C1 segment of cervical spinal cord (tissue), 14 donors: ENCODE measurements at places on chromosomes 1 and 21.

DNA sequence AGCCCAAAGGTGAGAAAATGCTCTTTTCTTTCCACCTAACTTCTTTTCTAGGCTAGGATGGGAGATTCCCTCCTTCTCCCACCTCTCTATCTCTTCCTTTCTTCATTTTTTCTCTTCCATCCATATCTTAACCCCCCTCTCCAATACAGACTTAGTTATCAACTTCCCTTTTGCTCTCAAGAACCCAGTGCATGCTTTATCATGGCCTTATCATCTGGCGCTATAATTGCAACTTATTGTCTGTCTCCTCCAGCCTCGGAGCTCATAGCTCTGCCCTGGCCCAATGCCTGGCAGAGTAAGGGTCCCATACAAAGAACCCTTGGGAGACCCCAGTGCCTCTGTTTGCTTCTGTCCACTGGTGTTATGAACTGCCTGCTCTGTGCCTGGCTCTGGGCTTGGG lies 71.0 kb upstream of the NFASC start:
- DNase-seq: no peak

DNA sequence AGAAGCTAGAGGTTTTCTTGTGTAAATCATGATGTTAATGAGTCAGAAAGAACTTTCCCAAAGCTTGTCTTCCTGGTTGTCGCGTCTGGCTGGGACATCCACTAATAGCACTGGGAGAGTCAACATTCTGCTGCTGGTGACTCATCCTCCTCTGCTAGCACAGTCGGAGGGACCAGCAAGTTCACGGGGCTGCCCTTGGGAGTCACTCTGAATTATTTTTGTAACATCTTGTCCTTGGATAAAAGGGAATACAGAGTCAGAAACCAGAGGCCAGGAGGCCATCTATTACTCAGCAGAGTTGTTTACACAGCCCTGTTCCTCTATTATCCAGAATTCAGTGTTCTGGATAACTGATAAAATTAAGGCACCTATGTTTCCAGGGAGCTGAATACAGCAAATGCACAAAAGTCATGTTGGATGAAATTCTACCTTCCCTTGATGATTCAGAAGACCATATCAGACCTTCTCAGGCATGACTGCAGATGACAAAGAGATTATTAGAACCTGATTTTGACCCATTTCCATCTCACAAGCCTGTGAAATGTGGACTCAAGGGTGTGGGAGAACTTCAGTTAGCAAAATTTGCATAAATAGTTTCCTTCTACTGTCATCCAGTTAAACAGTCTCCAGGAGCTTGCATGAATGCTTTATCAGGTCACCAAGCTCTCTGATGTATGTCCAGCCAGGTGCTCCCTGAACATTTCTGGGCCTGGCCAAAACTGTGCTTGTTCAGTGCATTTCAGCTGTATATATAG lies 68.1 kb downstream of the JAK1 start:
- no peak for DNase-seq

- DNase-seq: no peak
Measured at GRCh38 chr1:39970274-39970673, 15.3 kb downstream of the MFSD2A start.

- no peak for DNase-seq
Measured at GRCh38 chr1:27787895-27788294, 14.9 kb downstream of the STX12 start.

DNA sequence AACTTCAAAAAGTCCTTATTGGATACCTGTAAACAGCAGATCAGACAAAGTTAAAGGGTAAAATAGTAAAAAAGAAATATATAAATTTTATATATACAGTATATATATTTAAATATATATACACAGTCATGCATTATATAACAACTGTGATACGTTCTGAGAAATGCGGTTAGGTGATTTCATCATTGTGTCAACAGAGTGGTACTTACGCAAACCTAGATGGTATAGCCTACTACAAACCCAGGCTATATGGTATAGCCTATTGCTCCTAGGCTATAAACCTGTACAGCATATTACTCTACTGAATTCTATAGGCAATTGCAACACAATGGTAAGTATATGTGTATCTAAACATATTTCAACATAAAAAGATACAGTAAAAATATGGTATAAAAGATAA lies 222.7 kb downstream of the NUF2 start:
- no peak for DNase-seq
